ENCODE measurements at places on chromosomes 1 and 21.

GRCh38 chr1:6446665-6447015, 19.3 kb downstream of the TNFRSF25 start:
- no peak for DNase-seq

DNA sequence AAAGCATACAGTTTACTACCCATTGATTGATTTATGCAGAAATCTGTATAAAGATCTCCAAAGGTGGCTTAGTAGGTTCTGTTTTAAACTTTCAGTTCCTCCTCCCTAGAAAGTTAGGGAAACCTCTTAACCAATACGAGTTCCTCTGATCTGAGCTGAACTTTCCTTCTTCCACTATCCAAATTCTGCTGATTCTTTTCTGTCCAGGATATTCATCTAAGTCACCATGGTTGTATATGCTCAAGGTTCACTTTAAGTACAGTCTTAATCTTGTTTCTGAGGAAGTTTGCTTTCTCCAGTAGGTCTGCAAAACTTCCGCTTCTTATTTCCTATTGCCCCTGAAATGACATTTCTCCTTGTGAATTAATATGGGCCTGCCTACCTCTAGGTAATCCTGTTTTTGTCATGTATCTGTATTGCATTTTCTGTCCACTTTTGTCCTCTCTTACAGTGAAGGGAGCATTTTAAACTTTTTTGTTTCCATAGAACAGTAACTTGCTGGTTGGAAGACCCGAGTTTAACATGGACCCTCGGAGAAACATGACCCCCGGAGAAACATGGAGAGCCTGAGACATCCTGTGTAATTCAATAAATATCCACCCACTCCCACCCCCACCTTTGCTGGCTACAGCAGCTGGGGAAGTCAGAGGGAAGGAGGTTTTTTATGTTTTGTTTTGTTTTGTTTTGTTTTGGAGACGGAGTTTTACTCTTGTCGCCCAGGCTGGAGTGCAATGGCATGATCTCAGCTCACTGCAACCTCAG, 16.7 kb upstream of the TUT4 start:
- DNase-seq, result no peak

- DNase-seq, result no peak
Measured at GRCh38 chr1:61638296-61638695, 86.6 kb downstream of the TM2D1 start.

DNA sequence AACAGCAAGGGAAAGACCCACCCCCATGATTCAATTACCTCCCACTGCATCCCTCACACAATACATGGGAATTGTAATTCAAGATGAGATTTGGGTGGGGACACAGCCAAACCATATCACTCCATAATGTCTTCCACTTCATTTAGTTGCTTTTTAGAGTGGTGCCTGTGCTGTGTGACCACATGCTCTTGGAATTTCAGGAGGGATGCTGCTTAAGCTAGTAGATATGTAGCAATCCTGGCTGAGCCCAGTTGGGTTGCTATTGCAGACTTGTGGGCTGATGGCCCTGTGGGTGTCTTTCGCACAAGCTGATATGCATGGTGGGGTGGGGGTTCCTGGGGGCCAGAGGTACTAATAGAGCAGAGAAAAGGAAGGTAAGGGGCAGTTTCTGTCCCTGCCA, 160.4 kb upstream of the SYT6 start:
- no peak for DNase-seq

DNA sequence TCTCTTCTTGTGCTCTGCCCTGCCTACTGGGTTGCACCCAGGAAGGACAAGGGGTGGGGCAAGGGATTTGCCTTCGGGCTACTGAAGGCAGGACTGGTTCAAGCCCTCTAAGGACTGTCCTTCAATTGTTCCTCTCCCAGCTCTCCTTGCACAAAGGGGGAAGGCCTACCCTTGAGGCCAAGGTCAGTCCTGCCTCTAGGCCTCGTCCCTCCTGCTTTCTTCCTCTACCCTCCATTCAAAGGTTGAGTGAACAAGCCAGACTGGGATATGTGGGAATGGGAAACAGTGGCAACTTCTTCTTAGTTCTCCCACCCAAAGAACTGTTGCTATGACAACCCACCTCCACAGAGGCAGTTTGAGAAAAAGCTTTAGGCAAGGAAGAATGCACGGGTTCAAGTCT, 2.7 kb downstream of the LURAP1 start:
- no peak for DNase-seq

DNA sequence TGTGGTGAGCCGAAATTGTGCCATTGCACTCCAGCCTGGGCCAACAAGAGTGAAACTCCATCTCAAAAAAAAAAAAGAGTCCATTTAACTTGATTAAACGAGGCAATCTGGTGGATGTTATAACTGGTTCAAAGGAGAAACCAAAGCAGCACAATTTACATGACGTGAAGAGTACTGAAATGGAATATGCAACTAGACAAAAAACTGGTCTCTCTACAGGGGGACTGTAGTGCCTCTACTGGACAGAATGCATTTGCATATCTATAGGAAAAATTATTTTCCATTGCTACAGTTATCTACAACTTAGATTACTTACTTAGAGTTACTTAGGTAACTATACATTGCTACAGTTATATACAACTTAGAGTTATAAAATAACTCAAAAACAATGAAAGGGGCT, 2.7 kb upstream of the CAPN2 start:
- no peak for DNase-seq

DNA sequence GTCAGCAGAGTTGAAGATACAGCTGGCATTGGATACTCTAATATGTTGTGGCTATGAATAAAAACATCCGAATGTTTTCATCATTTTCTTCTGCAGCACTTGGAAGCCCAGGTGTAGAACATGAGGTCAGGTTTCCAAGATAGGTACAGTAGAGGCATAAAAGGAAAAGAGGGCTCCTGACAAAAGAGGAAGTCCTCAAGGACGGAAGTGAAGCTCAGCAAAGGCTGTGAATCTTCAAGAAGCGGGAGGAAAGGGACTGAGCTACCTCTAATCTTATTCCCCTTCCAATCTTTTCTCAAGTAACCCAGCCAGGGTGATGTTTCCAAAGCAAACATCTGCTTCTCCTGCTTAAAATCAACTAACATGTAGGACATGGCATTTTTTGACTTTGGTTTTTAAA, 4.4 kb upstream of the PIK3C2B start:
- no peak for DNase-seq

GRCh38 chr1:214321705-214322453, 40.9 kb downstream of the SMYD2 start:
- DNase-seq, result no peak

DNA sequence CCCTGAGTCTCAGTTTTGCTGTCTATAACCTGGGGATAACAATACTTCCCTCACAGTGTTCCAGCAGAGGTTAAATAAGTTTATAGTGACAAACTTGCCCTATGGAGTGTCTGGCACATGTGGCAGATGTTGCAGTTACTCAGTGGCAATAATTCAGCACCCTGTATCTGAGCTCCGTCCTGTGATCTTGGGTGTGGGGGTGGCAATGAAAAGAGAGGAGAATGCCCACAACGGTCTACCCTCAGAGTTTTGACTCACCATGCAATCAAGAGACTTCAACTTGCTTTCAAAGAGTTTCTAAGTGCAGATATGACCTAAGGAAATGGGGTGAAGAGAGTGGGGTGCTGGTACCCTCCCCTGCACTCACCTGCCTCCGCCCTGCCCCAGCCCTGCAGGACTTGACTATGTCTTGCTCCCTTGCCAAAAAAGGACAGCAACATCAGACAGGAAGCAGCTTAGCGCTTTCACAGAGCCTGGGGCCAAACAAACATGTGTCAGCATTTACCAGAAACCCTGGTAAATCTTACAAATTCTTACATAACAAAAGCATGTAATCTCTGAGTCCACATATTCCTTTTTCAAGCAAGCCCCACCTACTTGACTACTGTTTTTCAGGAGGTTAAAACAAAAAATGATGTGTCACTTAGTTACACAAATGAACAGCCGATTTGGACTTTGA, 185.1 kb upstream of the CAMK1G start:
- DNase-seq, result no peak

DNA sequence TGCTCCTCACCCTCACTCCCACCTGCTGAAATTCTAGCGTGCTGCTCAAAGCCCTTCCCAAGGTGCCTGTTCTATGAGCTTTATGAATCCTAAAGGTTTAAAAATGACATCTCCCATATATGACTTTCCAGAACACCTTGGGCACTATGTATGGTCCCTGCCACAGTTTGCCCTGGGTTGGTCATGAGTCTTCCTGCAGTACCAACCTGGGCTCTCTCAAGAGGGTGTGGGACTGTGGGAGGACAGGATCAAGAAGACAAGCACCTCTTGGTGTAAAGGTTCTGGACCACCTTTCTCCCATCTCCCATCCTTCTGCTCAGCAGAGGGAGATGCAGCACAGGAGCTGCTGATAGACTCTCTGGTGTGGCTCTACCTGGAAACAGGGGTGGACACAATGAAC, 134.1 kb downstream of the FCRL5 start:
- no peak for DNase-seq

- peak; percentile 24 for DNase-seq
Measured at GRCh38 chr1:3625151-3625907, 514 bp downstream of the TPRG1L start.

GRCh38 chr1:45473302-45473701, 17.7 kb downstream of the TESK2 start:
- no peak for DNase-seq

DNA sequence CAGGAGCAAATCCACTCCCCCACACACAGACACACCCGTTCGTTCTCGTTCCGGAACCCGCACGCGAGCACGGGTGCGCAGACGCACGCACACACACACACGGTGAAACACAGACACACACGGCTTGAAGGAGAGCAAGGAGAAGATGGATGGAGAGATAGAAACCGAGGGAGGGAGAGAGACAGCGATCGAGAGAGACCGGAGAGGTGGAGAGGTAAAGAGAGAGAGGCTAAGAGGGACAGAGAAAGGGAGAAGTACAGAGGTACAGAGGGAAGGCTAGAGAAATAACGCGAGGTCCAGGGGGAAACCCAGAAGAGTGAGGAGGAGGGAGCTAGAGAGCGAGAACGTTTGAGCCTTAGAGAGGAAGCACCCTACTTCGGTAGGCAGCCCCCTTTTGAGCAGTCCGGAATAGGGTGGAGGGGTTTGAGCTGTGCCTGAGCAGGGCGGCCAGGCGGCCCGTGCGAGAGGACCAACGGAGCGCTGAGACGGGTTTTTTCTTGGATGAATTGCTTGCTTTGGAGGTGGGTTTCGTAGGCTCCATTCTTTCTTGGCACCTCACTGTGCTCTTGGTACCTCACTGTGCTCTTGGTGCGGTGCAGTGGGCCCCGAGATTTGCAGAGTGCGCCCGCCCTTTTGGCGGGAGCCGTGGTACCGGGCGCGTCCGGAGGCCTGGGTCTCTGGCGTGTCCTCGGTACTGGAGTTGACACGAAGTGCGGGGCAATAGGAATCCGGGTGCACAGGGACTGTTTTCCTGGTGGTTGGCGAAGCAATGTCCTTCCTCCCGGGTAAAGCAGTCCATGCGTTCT, 88.4 kb upstream of the RHOU start:
- no peak for DNase-seq

DNA sequence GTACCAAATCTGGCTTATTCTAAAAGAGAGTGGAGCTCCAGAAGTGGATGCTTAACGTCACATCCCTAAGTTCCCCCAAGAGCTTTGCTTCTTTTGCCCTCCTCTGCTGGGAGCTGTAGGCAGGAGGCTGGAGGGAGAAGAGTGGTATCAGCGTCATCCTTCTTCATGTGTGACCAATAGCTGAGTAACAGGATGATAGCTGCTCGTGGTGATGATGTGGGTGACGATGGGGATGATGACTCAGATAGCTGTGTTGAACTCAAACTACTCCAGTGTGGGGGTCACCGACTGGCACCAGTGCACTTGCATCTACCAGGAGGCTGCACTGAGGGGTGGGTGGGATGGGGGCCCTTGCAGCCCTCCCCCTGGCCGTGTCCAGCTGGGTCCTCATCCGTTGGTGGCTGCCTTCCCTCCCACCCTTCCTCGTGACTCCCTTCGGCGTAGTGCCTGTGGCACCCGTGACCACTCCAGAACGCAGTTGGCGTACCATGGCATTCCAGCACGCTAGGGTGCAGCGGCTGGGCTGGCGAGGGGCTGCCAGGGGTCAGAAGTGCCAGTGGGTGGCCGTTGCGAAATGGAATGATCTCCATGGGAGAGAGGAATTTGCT, 1.1 kb downstream of the IGFN1 start:
- no peak for DNase-seq

- DNase-seq, result no peak
Measured at GRCh38 chr1:15346346-15347030, 63.2 kb upstream of the EFHD2 start.

DNA sequence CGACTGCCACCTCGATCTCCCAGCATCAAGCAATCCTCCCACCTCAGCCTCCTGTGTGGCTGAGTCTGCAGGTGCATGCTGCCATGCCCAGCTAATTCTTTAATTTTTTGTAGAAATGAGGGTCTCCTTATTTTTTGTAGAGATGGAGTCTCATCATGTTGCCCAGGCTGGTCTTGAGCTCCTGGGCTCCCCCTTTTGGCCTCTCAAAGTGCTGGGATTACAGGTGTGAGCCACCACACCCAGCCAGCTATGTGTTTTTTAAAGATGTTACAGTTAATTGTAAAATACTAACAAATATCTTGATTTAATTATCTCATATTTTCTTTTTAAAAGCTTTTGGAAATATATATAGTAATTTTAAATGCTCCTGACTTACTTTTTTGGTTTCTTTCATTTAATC, 181.3 kb upstream of the DMRTA2 start:
- no peak for DNase-seq

- peak; percentile 6 for DNase-seq
Measured at GRCh38 chr1:77282866-77283539, 1.2 kb downstream of the AK5 start.

DNA sequence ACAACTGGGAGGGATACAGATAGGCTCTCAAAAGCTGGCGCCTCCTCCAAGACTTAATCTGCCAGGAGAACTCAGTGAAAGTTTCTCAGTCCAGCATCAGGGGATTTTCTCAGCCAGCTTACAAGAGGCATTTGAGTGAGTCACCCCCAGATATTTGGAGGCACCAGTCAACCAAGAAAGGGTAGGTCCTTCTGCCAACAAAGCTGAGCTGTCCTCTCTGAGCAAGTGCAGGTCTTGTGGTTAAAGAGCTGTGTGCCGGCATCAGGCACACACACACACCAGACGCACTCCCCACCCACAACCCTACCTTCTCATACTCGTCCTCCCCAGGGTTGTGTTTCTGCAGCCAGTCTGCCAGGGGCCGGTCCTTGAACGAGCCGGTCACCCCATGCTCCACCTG, 27.0 kb upstream of the PPP1R15B start:
- no peak for DNase-seq

GRCh38 chr1:234520908-234521817, 42.2 kb upstream of the TARBP1 start:
- DNase-seq, result no peak

DNA sequence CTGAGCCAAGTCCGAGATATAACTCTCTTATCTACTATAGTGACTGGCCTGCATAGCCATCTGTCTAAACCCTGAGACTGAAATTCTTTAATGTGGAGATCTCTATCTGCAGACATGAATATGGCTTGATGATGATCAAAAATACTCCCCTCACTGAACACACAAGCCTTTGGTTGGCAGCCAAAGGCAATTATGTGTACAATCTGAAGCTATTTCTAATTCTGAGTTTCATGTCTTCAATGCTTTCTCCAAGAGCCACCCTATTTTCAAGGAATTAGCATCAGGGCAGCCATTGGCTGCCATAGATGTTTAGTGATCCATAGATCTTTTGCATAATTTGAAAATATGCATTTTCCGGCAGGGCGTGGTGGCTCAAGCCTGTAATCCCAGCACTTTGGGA, 168.2 kb downstream of the TGFB2 start:
- no peak for DNase-seq

Data from activated T-cell treated with anti-CD3 and anti-CD28 coated beads for 1 hour (primary cell).